ENCODE measurements at places on chromosomes 12 and 14. TPM values are rescaled to one million over a fixed set of nuclear protein-coding genes. Genes with fewer than 3 reads are reported as not detected.
A peak's percentile ranks its signal among the peaks of the same experiment; 100 is the strongest.

Gene ADAM21
- not detected for total RNA-seq

DNA sequence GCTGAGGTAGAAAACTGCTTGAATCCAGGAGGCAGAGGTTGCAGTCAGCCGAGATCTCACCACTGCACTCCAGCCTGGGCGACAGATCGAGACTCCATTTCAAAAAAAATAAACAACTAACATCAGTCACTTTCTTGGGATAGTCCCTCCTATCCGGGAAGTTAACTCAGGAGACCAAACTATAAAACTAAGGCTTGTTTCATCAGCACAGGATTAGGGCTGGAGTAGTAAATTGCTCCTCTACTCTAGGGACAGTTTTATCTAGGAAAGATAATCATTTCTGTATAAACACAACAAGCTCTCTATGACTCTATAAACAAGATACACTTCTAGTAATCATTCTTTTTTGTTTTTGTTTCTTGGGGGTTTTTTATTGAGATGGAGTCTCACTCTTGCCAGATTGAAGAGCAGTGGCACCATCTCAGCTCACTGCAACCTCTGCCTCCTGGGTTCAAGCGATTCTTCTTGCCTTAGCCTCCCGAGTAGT, 11.7 kb downstream of the RPS26 start:
- no peaks in the 10 kb centered on the region for H3K36me3 ChIP-seq
- H3K27me3 ChIP-seq = no peaks in the 10 kb centered on the region
- no peak overlapping the region for H3K27ac ChIP-seq
- no peaks in the 10 kb centered on the region for H3K4me1 ChIP-seq

GRCh38 chr12:51752234-51752889, 96.2 kb downstream of the FIGNL2 start:
- H3K27ac ChIP-seq = no peak overlapping the region
- no peak for DNase-seq
- H3K4me3 ChIP-seq = no peak overlapping the region
- no peaks in the 10 kb centered on the region for H3K27me3 ChIP-seq
- no peaks in the 10 kb centered on the region for H3K4me1 ChIP-seq

Gene SRGAP1
- 0.47 TPM for total RNA-seq

- no peak overlapping the region for H3K4me3 ChIP-seq
- H3K4me1 ChIP-seq = no peaks in the 10 kb centered on the region
- DNase-seq = no peak
- H3K27me3 ChIP-seq = no peaks in the 10 kb centered on the region
Observed at GRCh38 chr12:52091869-52092268, 12.4 kb downstream of the SMIM41 start.

Gene NINJ2
- 2.1 TPM for total RNA-seq

GRCh38 chr14:24032727-24033418, 18.9 kb upstream of the CARMIL3 start:
- no peak overlapping the region for H3K4me3 ChIP-seq
- no peaks in the 10 kb centered on the region for H3K36me3 ChIP-seq
- no peak overlapping the region for H3K27ac ChIP-seq
- DNase-seq = no peak
- H3K27me3 ChIP-seq = no peaks in the 10 kb centered on the region
- no peaks in the 10 kb centered on the region for H3K4me1 ChIP-seq

- peaks cover 12% of the 10 kb centered on the region for H3K27me3 ChIP-seq
- no peak for DNase-seq
- no peaks in the 10 kb centered on the region for H3K4me1 ChIP-seq
- H3K36me3 ChIP-seq = no peaks in the 10 kb centered on the region
- H3K4me3 ChIP-seq = no peak overlapping the region
Observed at GRCh38 chr12:106138357-106138632, 459 bp downstream of the NUAK1 start.

DNA sequence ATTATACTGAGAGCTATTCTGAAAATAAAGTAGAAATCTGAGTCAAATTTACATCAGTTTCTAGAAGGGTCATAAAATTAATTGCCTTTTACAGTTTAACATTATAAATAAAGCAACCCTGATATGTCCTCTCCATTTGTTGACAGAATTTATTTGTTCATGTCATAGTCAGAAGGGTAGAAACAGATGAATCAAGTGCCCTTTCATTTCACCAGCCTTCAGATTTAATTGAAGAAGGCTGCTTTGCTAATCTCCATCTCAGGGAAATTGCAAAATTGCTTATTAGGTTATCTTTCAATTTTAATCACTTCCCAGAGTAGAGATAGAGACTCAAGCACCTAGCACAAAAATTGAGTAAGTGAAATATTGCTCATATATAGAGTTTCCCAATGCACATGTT, 76.8 kb downstream of the ATXN7L3B start:
- H3K27ac ChIP-seq = no peak overlapping the region
- no peak overlapping the region for H3K4me3 ChIP-seq
- DNase-seq = no peak
- no peaks in the 10 kb centered on the region for H3K27me3 ChIP-seq
- no peaks in the 10 kb centered on the region for H3K4me1 ChIP-seq

GRCh38 chr12:53180931-53181645, 363 bp upstream of the CSAD start:
- peak overlapping the region; percentile 92 for H3K27ac ChIP-seq
- H3K27me3 ChIP-seq = no peaks in the 10 kb centered on the region
- peaks cover 50% of the 10 kb centered on the region for H3K4me1 ChIP-seq
- peak; percentile 84 for DNase-seq
- peak overlapping the region; percentile 89 for H3K4me3 ChIP-seq
